Kidney glomerular epithelial cell (primary cell): ENCODE measurements at places on chromosomes 13 and 19.

DNA sequence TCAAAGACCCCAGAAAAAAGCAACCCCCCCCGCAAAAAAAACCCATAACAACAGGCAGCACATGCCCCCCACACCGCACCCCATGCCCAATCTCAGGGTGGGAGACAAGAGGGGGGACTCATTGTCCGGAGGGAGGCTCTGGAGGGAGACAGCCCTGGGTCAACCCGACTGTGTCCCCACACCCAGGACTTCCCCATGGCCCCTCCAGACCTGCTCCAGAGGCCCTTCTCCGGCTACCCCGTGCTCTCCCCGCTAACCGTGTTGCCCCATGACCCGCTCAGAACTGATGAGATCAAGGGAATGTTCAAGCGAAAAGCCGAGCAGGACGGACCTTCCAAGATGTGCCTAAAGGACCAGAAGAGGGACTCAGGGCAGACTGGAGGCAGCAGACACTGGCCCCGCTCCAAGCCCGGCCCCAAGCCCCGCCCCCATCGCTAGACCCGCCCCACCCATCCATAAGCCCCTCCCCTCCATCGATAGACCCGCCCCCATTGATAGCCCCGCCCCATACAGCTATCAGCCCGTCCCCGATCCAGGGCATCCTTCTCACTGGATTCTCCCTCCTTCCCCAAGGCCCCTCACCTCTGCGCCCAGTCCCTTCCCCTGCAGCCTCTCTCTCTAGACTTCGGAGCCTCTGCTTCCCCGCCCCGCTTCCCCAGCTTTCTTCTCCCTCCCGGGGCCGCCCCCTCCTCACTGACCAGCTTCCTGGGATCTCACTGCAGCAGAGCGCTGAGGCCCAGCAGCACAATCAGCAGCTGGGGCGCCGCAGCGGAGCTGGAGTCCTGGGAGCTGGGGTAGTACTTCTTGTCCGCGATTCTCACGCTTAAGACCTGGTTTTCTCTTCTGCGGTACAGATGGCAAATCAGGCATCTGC, 2.2 kb downstream of the BST2 start:
- no peak for DNase-seq

GRCh38 chr19:48853483-48853882, 14.9 kb downstream of the PLEKHA4 start:
- DNase-seq = no peak

DNA sequence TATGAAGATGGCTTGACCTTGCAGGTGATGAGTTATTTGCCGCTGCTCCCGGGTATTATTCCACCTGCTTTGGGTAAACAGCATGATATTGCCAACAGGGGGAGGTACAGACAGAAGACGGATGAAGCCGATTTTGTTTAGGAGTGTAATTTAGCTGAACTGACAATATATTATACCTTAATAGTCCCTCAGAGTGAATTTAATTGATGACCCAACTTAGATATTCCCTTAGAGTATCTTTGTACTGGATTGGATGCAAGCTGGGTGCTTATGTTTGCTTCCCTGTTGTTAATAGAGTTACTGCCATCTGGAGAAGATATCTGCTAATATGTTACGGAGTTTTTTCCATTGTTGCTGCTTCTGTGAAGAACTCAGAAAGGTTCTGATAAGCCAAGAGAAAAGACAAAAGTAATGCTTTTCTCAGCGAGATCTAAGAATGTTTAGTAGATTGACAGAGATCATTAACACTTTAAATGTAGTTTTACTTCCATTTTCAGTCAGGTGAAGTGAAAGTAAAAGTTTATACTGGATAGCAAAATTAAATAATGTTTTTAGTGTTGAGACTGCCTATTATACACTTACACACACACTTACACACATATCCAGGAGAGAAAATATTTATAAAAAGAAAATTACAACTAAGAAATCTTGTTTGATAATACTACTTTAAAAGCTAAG, 2220.8 kb upstream of the PCDH20 start:
- peak; percentile 70 for DNase-seq

GRCh38 chr19:46271481-46272197, 25.2 kb upstream of the HIF3A start:
- peak; percentile 99 for DNase-seq

DNA sequence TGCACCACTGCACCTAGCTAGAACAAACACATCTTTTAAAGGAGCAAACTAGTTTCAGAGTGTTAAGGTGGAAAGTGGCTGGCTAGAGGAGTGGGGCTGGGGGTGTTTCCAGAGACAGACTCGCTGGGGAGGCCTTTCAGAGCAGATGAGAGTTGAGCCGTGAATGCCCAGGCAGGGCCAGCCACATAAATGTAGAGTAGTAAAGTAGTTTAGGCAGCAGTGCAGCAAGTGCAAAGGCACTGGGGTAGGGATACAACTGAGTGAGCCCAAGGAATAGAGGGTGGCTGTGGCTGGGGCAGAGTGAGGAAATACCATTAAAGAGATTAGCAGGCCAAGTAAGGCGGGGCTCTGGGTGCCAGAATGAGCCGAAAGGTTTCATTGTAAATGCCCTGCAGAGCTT, 72.0 kb downstream of the ALOX5AP start:
- no peak for DNase-seq

DNA sequence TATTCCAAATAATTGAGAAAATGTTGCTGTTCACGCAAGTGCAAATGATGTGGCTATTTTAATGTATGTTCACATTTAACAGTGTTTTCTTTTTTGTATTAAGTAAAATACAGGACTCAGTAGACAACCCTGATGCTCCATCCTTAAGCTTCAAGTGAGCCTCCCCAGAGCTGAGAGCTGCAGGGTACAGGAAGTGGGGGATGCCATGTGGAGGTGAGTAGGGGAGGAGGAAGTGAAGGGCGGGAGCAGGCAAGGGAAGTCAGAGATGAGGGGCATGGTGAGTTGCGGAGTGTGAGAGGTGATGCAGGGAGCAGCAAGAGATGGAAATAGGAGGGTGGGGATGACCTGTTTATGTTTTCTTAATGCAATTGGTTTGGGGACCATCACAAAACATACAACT, 711.0 kb downstream of the UQCRFS1 start:
- no peak for DNase-seq

DNA sequence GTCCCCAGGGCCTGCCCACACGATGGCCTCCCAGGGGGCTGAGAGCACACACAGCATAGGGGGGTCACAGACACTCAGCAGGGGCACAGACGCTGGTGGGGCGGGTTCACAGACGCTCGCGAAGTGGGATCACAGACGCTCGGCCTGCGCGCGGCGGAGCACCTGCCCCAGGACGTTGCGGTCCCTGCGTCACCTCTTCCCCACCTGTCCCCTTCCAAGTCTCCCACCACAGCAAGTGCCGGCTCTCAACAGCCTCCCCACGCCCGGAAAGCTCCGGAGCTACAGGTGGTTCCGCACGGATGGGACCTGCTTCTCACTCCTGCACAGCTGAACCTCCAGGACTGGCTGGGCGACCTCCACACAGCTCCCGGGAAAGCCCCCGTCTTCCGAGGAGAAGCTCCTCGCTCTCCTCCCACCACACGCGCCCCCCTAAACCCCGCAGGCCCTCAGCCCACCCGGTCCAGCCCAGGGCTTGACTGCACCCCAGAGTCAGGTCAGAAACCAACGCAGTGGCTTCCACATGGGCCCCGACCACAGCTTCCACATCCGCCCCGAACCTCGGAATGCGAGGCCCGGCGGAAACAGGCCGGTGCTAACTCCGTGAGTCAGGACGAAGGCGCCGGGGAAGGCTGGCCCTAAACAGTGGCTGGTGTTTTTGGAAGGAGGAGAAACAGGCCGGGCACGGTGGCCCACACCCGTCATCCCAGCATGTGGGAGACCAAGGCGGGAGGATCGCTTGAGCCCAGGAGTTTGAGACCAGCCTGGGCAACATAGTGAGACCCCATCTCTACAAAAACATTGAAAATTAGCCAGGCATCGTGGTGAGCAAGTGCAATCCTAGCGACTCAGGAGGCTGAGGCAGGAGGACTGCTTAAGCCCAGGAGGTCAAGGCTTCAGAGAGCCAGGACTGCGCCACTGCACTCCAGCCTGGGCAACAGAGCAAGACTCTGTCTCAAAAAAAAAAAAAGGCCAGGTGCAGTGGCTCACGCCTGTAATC, 16.5 kb downstream of the BTBD2 start:
- no peak for DNase-seq

DNA sequence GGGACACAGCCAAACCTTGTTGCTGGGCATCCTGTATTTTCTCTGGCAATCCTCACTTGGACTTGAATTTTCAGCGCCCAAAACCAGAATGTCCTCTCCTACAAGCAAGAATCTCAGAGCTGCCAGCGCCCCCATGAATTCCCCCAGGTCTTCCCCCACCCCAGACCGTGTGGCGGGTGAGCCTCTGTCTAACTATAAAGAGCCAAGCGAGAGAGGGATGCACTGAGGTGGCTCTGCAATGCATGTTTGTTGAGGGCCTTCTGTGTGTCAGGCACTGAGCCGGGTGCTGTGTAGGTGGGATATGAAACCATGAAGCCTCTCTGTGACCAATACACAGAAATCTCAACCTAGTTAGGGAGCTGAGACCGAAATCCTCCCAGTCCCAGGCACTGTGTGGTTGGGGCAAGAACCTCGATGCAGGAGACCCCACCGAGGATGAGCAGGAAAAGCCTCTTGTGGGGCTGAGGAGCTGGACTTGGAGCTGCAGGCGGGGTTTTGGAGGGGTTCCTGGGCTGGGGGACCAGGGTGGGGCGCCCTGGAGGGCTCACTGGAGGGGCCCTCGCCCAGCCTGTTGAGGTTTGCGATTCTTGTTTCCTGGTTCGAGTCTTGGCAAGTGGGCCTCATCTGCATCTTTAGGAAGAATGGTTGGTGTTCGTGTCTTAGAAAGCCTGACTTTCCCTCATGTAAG, 12.4 kb upstream of the PROZ start:
- DNase-seq = no peak

GRCh38 chr19:17553256-17553655, 2.2 kb upstream of the COLGALT1 start:
- DNase-seq = no peak

DNA sequence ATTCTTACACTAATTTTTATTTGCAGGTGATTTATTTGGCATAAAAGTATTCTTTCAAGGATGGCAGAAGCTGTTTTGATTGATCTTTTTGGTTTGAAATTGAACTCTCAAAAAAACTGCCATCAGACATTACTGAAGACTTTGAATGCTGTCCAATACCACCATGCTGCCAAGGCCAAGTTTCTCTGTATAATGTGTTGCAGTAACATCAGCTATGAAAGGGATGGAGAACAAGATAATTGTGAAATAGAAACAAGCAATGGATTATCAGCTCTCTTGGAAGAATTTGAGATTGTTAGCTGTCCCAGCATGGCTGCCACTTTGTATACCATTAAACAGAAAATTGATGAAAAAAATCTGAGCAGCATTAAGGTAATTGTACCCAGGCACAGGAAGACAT, 1.2 kb downstream of the LACC1 start:
- no peak for DNase-seq

DNA sequence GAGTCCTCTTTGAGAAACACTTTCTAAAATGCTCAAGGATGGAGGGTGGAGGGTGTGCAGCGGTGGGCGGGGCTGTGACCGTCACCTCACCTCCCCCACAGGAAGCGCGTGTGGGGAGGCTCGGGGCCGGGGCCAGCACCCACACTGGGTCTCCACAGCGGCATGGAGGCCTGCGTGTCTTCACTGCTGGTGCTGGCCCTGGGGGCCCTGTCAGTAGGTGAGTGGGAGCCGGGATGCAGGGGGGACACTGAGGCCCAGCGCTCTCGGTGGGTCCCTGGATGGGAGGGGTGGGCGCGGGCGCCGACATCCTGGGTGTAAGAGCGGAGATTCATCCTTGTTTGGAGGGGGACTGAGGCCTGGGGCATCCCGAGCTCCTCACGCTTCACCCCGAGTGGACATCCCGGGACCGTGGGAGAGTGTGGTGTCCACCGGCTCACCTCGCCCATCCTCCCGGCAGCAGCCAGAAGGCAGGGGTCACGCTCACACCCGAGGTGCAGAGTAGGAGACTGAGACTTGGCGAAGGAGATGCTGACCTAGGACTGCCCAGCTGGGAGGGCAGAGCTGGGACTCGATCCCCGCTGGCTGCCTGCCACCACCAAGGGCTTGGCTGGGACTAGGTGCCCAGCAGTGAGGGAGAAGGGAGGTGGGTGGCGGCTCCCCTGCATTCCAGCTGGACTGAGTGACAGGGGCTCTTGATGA, at the start of gene GZMM:
Gene GZMM, plus strand, starts transcription at position 144 of the 699 bp plus-strand sequence. Its CDS starts 19 bp downstream, at position 163.
- no peak for DNase-seq

GRCh38 chr19:8233370-8233769, 24.2 kb downstream of the CERS4 start:
- peak; percentile 20 for DNase-seq

- DNase-seq = peak; percentile 94
These were observed 64.4 kb upstream of the TM9SF2 start for GRCh38 chr13:99436686-99437416.

- no peak for DNase-seq
These were observed 26.2 kb upstream of the ATP8A2 start for GRCh38 chr13:25345576-25345975.

DNA sequence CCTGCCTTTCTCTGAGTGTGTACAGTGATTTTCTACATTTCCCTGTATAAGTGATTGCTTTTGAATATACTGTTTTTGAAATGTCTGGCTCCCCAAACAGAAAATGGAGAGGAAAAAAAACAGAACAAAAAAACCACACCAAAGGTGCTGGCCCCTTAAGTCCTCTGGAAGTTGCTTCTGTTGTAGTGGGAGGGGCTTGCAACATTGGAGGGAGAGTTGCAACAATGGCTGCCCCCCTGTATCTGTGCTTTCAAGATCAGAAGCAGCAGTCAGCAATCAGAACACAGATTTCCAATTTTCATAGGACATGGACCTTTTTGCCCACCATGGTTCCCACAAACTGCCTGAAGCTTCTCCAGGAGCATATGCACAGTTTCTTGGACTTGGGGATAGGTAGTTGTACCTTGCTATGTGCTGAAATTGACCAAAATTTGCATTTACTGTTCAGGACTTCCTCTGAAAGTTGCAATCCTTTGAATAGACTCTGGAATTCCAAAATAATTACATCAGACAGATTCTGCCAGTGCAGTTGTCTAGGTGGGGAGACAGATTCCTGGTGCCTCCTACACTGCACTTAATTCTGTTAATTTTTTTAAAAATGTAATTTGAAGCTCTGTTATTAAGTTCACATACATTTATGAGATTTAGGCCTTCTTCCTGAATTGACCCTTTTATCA, 13.8 kb downstream of the BIVM start:
- peak; percentile 71 for DNase-seq

GRCh38 chr13:99726282-99726894, 225.1 kb downstream of the TM9SF2 start:
- DNase-seq = no peak

GRCh38 chr19:19628501-19629134, 598 bp upstream of the LPAR2 start:
- peak; percentile 21 for DNase-seq
